ENCODE measurements at places on chromosomes 7 and 10.

DNA sequence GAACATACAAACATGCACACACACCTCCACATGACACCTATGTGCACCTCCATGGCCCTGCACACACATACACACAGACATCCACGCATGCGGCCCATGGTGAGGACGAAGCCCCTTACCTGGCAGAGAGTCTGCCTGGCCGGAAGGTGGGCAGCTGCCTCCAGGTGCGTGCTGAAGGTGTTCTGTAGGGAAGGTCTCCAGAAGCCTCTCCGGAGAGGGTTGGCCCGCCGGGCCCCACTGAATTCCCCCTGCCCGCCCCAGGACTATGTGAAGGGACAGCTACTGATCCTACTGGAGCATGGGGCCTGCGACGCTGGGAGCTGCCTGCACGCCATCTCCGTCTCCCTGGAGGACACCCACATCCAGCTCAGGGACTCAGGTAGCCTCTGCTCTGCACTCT is 8.5 kb upstream of the ZNF467 start:
- no peak for DNase-seq

DNA sequence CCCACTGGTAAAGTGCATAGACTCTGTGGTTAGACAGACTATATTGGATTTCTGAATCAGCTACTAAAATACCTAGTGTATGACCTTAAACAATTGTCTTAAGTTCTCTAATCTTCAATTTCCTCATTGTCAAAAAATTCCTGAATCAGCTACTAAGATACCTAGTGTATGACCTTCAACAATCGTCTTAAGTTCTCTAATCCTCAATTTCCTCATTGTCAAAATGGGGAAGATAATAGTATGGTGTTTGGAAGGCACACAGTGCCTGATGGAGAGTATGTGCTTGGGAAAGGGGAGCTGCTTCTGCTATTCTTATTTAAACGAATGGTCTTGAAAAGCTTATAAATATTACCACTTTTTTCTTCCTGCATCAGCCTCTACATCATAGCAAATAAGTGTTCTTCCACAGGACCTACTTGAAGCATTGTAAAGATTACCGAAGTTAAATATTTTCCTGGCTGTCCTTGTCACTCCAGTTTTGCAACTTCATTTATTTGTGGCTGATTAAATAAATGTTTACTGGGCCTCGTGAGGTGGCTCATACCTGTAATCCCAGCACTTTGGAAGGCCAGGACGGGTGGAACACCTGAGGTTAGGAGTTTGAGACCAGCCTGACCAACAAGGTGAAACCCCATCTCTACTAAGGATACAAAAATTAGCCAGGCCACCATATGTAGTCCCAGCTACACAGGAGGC is 64.4 kb upstream of the ITGA8 start:
- no peak for DNase-seq

GRCh38 chr7:151844071-151844824 is 32.7 kb downstream of the PRKAG2 start:
- DNase-seq: no peak

DNA sequence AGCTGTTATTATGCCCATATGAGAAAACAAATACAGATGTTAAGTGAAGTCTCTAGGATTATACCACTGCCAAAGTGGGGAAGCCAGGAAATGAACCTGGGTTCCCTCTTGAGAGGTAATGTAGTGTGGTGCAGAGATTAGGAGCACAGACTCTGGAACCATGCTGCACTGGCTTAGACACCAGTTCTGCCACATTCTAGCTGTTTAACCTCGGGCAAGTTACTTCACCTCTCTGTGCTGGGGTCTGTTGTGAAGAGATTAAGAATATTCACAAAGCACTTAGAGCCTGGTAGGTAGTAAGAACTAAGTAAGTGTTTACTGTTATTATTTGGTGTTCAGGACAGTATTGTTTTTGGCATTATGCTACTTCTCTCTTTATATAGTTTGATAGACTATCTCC is 41.9 kb downstream of the PDE6C start:
- DNase-seq: no peak

DNA sequence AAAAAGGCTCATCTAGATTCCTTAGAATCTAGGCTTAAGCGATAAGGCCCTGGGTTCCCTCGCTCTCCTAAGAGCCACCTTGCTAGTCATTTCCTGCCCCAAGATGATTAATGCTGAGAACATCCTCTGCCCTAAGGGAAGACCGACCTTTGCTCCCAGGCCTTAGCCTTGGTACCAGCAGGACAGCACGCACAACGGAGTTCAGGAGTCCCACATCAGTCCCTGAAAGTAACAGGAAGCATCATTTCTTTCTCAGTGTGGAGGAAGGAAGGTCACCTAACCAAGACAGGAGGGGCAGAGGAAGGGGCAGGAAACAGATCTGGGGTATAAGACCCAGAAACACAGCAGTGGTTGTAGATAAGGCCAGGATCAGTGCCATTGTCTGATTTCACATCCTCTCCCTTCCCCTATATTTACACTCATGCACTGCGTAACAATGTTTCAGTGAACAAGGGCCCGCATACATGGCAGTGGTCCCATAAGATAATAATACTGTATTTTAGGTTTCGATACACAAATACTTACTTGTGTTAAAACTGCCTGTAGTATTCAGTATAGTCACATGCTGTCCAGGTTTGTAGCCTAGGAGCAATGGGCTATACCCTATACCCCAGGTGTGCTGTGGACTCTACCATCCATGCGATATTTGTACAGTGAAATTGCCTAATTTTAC is 8.1 kb upstream of the FAM107B start:
- no peak for DNase-seq

GRCh38 chr7:36906956-36907635 is 182.8 kb upstream of the AOAH start:
- DNase-seq: no peak

DNA sequence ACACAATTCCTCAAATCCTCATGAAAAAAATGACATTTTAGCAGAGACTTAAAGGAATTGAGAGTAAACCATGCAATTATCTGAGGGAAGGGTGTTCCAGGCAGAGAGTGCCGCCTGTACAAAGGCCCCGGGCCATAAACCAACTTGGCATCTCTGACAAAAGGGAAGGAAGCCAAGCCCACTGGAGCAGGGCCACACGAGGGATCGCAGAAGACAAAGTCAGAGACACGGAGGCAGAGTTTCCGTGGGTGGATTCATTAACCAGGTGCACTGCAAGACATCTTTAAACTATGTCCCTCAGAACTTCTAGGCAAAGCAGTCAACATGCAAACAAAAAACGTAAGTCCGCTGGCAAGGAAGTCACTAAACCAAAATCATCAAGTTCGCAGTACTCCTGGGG is 92.0 kb downstream of the SFMBT2 start:
- DNase-seq: no peak

DNA sequence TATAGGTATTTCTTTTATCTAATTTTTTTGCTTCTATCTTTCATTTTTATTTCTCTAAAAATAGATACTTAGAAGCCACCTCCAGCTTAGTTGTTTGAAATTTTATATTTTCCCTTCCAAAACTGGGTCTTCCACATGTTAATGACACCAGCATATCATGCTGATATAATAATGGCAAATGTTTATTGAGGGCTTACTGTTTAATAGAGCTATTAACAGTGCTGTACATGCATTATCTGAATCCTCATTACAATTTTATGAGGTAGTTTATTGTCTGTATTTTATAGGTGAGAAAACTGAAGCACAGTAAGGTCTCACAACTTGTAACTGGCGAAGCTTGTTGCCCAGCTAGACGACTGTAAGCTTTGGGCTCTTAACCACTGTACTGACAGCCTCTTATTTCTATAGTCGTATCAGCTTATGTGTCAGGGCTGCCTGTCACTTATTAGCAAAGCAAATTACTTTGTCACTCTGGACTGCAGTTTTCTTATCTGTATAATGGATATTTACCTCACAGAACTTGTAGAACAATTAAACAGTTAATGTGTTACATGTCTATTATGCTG is 51.2 kb downstream of the ANKIB1 start:
- DNase-seq: no peak

GRCh38 chr10:14648946-14649345 is 125.8 kb downstream of the FAM107B start:
- no peak for DNase-seq

- no peak for DNase-seq
Measured at GRCh38 chr10:66852811-66853210, 73.0 kb upstream of the LRRTM3 start.

- DNase-seq: no peak
Measured at GRCh38 chr10:79102498-79102874, 33.7 kb downstream of the ZMIZ1 start.

- no peak for DNase-seq
Measured at GRCh38 chr10:6576326-6576725, 3.8 kb downstream of the PRKCQ start.

DNA sequence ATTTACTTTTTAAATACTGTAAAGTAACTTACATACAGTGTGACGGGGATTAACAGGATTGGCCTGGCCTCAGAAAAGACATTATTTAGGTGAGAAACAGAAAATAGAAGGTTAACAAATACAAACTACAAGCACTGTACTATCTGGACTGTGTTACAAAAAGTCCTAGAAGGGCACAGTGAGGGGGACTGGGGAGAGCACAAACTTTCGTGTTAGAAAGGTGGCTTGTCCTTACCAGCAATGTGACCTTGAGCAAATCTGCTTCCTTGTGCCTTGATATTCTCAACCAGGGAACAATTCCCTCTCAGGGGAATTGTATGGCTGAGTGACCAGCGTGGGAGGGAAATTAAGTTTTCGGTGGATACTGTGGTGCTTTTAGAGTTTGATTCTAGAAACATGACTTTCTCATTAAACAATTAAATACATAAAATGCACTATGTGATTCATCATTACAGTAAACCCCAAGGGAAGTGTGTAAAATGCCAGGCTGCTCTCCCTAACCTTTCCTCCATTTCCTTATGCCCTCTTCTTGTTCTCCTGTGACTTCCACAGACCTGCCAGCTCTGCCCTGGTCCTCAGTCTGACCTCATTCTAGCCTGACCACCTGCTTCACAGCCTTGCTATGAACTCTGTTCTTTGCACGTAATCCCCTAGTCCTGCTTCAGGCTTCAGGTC is 57.7 kb downstream of the OSBPL3 start:
- no peak for DNase-seq

Measured in activated CD8-positive, alpha-beta memory T cell treated with anti-CD3 and anti-CD28 coated beads for 1 hour (primary cell).